ENCODE measurements at places on chromosomes 16 and 17. TPM values are rescaled to one million over a fixed set of nuclear protein-coding genes. Genes with fewer than 3 reads are reported as not detected.

Gene TBKBP1
- 7.3 TPM for polyA plus RNA-seq

Gene MPV17L
- polyA plus RNA-seq: 0.42 TPM

Gene MEIOB
- polyA plus RNA-seq: 0.25 TPM

Gene XYLT1
- 15.9 TPM for polyA plus RNA-seq

DNA sequence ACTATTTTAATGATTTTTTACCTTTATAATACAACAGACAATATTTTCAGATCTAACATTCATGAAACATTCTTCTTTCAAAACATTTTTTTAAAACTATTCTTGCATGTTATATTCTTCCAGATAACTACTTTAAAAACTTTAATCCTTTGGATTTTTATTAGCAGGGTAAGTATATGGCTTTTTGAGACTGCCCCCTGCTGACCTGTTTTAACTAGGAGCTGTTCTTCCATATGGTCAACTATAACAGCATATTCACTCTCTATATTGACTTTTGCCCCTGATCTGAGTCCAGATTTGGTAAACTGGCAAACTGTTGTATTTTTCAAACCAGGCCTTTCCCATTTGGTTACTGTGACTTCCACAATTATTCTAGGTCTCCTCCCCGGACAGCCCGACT, 16.5 kb downstream of the ZNF18 start:
- no peak for DNase-seq

- DNase-seq: no peak
Observed at GRCh38 chr17:65537845-65538674, 23.4 kb downstream of the AXIN2 start.

Gene ACAP1
- polyA plus RNA-seq: 2.0 TPM

DNA sequence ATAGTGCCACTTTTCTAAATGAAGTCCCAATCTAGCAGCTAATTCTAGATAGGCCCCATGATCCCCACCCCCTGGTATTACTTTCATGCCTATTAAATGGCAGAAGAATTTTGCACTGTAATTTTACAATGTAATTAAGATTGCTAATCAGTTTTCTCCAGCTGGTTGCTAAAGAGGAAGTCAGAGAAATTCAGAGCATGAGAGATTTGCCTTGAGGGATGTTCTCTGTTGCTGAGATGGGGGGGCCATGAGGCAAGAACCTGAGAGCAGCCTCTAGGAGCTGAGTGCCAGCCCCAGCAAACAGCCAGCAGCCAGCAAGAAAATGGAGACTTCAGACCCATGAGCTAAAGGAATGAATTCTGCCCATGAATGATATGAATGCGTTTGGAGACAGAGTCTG, 38.9 kb downstream of the SHCBP1 start:
- DNase-seq: no peak

DNA sequence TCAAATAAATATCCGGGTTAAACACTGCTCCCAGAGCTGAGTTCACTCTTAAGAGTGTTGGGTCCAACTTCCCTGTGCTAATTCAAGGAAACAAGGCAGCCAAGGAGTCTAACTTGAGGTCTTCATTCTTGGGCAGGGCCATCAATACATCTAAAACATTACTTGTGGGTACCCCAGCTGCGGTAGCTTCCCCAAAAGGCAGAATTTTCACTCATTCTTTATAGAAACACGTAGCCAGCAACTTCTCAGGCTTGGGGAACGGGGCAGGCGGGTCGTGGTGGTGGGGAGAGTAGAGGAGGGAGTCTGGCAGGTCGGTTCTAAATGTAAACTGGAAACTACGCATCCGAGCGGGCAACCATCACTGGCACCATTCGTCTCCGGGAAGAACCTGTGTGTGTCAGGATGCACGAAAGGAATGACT, 666 bp upstream of the METTL9 start:
- no peak for DNase-seq

- DNase-seq: peak; percentile 5
Observed at GRCh38 chr17:20266806-20267458, 200.4 kb downstream of the LGALS9B start.

Gene AARSD1
- 45.2 TPM for polyA plus RNA-seq

Gene MT4
- polyA plus RNA-seq: not detected

- no peak for DNase-seq
Observed at GRCh38 chr16:12685806-12686205, 117.9 kb downstream of the CPPED1 start.

GRCh38 chr17:30532871-30533270, 55.7 kb downstream of the GOSR1 start:
- no peak for DNase-seq

Gene CCT6B
- polyA plus RNA-seq: 2.8 TPM

Gene ZP2
- not detected for polyA plus RNA-seq

DNA sequence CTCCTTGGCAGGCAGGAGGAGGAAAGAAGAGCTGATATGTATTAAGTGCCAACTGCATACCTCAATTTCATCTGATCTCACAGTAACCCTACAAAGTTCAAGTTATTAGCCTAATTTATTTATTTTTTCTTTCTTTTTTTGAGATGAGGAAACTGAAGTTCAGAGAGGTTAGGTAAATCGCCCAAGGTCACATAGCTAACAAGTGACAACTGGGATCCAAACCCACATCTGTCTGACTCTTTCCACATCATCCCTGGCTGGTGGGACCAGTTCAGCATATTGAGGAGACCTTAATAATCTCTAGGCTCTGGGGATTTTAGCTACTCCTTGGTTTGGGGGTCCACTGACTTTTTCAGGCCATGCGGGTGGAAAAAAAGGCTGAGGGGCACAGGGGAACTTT, 60.9 kb downstream of the CYB5B start:
- DNase-seq: no peak

Data from BJ (cell line).